ENCODE measurements at places on chromosomes 7 and 10. TPM values are rescaled to one million over a fixed set of nuclear protein-coding genes. Genes with fewer than 3 reads are reported as not detected.
A peak's percentile ranks its signal among the peaks of the same experiment; 100 is the strongest.

- no peak for DNase-seq
- H3K4me1 ChIP-seq: no peaks in the 10 kb centered on the region
- H3K27ac ChIP-seq: no peak overlapping the region
- H3K4me3 ChIP-seq: no peak overlapping the region
These were observed 92.6 kb upstream of the RAB11FIP2 start for GRCh38 chr10:118139321-118139720.

PRR15 gene
- total RNA-seq: 129 TPM

GRCh38 chr10:111472445-111472844 lies 395.6 kb downstream of the ADRA2A start:
- no peaks in the 10 kb centered on the region for H3K36me3 ChIP-seq
- no peak for DNase-seq
- H3K27ac ChIP-seq: no peak overlapping the region
- H3K27me3 ChIP-seq: no peaks in the 10 kb centered on the region
- no peaks in the 10 kb centered on the region for H3K4me1 ChIP-seq

CBLL1 gene
- total RNA-seq: 21.5 TPM

DNA sequence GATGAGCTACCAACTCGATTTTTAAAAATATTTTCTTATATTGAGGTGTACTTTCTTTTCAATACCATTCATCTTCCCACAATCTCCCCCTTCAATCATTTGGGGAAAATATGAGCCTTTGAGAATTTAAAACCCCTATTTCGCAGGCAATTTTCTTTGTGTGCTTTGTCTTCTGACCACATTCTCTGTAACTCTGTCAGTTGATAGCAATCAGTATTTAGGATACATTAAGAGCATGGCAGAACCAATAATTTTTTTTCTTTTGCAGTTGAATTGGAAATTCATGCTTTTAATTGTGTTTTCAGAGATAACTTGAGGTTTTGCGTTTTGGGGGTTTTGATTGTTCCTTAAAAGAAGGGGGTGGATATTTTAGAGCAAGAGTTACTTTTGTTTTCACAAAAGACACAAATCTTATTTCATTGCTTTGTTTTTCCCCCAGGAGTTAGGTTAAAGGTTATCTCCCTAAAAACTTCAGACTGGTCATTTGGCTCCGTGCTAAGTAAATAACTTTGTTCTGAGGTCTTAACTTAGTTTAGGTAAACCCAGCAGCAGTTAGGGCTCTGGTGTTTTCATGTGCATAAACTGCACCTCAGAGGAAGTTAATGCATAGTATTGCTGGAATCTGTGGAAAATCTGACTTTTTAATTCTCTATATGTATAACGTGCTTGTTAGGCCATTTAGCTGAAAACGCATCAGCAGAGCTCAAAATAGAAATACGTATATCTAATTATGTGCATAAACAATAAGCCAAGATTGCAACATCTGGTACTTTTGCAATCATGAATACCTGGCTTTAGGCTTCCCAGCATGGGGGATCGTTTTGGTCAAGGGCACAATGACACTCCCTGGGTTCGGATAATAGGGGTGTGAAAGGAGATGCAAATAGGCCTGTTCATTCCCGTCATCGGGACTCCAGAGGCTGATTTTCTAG lies 676.4 kb upstream of the ANKRD30A start:
- H3K4me3 ChIP-seq: no peak overlapping the region
- no peak overlapping the region for H3K27ac ChIP-seq
- H3K4me1 ChIP-seq: no peaks in the 10 kb centered on the region
- H3K27me3 ChIP-seq: no peaks in the 10 kb centered on the region
- no peak for DNase-seq

- no peaks in the 10 kb centered on the region for H3K27me3 ChIP-seq
- H3K36me3 ChIP-seq: no peaks in the 10 kb centered on the region
- H3K4me1 ChIP-seq: no peaks in the 10 kb centered on the region
- H3K4me3 ChIP-seq: no peak overlapping the region
These were observed 42.5 kb downstream of the CCDC71L start for GRCh38 chr7:106618480-106618879.

- H3K27me3 ChIP-seq: no peaks in the 10 kb centered on the region
- H3K36me3 ChIP-seq: no peaks in the 10 kb centered on the region
- H3K4me3 ChIP-seq: no peak overlapping the region
- H3K27ac ChIP-seq: no peak overlapping the region
- no peaks in the 10 kb centered on the region for H3K4me1 ChIP-seq
- DNase-seq: no peak
These were observed 95.5 kb upstream of the GTF2I start for GRCh38 chr7:74561898-74562613.

DNA sequence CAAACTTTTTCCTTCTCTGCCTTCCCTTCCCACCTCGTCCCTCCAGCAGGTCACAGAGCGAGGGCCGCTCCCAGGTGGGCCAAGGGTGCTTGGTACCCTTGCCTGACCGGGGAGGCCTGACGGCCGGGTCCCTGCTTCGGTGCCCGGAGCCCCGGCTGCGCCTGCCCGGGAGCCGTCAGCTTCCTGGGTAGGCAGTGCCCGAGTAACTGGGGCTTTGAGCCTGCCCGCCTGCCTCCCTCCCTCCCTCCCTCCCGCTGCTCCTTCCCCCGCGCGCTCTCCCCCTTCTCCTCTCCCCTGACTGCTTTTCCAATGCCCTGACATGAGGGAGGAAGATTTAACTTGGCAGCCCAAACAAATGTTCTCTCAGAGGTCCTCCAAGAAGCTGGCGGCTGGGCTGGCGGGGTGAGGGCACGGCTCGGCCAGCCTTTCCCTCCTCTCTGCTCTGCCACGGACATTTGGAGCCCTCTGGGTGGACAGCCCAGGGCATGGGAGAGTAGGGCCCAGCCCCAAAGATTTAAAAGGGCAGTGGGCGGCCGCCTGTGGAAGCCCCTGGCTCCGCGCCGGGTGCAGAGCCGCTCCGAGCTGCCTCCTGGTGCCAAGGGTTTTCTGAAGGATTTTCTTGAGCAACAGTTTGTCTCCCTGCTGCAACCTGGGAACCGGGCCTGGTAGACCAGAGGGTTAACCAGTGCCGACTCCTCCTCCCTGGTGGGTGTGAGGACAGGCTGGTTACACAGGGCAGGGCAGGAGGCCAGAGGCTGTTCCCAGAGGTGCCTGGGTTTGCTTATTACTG lies 2.0 kb downstream of the ZMIZ1 start:
- H3K27ac ChIP-seq: peak overlapping the region; percentile 99
- DNase-seq: peak; percentile 95
- peaks cover 34% of the 10 kb centered on the region for H3K4me1 ChIP-seq
- no peaks in the 10 kb centered on the region for H3K27me3 ChIP-seq
- H3K36me3 ChIP-seq: no peaks in the 10 kb centered on the region

- no peaks in the 10 kb centered on the region for H3K36me3 ChIP-seq
- no peak overlapping the region for H3K27ac ChIP-seq
- no peaks in the 10 kb centered on the region for H3K4me1 ChIP-seq
- no peaks in the 10 kb centered on the region for H3K27me3 ChIP-seq
These were observed 501.2 kb downstream of the PARD3 start for GRCh38 chr10:34313888-34314287.

ABCB1 gene
- total RNA-seq: 22.2 TPM

- H3K27ac ChIP-seq: peak overlapping the region; percentile 68
- H3K4me3 ChIP-seq: no peak overlapping the region
- H3K36me3 ChIP-seq: no peaks in the 10 kb centered on the region
- DNase-seq: no peak
- peaks cover 7% of the 10 kb centered on the region for H3K4me1 ChIP-seq
These were observed 13.5 kb downstream of the MYOF start for GRCh38 chr10:93468461-93469213.

IKZF1 gene
- total RNA-seq: 4.9 TPM

GDF2 gene
- total RNA-seq: not detected

DNA sequence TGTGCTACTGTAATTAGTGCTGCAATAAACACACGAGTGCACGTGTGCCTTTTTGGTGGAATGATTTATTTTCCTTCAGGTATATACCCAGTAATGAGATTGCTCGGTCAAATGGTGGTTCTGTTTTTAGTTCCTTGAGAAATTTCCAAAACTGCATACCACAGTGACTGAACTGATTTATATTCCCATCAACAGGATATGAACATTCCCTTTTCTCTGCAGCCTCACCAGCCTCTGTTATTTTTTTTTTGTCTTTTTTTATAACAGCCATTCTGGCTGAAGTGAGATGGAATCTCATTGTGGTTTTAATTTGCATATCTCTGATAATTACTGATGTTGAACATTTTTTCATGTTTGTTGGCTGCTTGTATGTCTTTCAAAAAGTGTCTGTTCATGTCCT lies 922.9 kb upstream of the LRRN3 start:
- H3K36me3 ChIP-seq: no peaks in the 10 kb centered on the region
- DNase-seq: no peak
- H3K4me3 ChIP-seq: no peak overlapping the region
- no peaks in the 10 kb centered on the region for H3K4me1 ChIP-seq
- no peaks in the 10 kb centered on the region for H3K27me3 ChIP-seq

NOS3 gene
- 4.2 TPM for total RNA-seq

GRCh38 chr10:74586088-74586585 lies 240.3 kb upstream of the KAT6B start:
- no peak overlapping the region for H3K27ac ChIP-seq
- no peaks in the 10 kb centered on the region for H3K36me3 ChIP-seq
- no peak overlapping the region for H3K4me3 ChIP-seq

- H3K27me3 ChIP-seq: no peaks in the 10 kb centered on the region
- no peak overlapping the region for H3K27ac ChIP-seq
- no peaks in the 10 kb centered on the region for H3K4me1 ChIP-seq
- H3K36me3 ChIP-seq: no peaks in the 10 kb centered on the region
These were observed 15.9 kb upstream of the CD36 start for GRCh38 chr7:80622541-80622940.

DNA sequence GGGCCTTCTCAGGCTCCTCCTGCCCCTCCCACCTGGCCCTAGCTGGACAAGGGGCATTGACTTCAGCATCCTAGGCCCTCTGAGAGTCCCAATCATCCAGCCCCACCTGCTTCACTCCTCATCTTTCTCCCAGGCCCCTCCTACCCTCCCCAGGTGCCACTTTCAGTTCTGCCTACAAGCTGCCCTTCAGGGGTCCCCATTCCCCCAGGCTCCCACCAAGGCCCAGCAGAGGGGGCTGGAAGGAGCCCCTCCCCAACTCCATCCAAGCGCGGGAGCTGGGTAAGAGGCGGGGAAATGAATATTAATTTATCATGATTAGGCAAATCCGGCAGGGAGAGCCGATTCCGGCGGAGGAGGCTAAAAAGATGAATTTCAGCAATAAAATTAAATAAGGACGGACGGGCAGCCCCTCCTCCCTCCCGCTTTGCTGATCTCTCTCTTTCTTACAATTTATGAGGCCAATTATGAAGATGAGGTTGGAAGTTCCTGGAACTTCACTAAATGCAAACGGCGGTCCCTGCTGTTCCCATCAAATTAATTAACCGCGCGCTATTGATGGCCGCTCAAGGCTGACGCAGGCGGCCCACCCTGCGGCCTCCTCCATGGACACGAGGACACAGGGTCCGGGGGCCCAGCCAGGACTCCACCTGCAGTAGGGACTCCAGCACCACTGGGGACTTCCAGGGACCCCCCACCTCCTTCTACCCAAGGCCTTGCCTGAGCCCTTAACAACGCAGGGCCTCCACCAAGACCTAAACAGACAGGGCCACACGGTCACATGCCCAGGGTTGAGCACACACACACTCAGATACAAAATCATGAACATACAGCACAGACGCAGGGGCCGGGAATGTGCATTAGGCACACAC lies 13.9 kb downstream of the POLL start:
- H3K27ac ChIP-seq: no peak overlapping the region
- no peak for DNase-seq
- peaks cover 8% of the 10 kb centered on the region for H3K27me3 ChIP-seq
- no peak overlapping the region for H3K4me3 ChIP-seq

FZD1 gene
- total RNA-seq: 9.8 TPM

- H3K27me3 ChIP-seq: no peaks in the 10 kb centered on the region
- no peak overlapping the region for H3K4me3 ChIP-seq
- H3K27ac ChIP-seq: no peak overlapping the region
- H3K36me3 ChIP-seq: no peaks in the 10 kb centered on the region
- no peak for DNase-seq
These were observed 48.2 kb upstream of the MNX1 start for GRCh38 chr7:157058701-157059100.

DNA sequence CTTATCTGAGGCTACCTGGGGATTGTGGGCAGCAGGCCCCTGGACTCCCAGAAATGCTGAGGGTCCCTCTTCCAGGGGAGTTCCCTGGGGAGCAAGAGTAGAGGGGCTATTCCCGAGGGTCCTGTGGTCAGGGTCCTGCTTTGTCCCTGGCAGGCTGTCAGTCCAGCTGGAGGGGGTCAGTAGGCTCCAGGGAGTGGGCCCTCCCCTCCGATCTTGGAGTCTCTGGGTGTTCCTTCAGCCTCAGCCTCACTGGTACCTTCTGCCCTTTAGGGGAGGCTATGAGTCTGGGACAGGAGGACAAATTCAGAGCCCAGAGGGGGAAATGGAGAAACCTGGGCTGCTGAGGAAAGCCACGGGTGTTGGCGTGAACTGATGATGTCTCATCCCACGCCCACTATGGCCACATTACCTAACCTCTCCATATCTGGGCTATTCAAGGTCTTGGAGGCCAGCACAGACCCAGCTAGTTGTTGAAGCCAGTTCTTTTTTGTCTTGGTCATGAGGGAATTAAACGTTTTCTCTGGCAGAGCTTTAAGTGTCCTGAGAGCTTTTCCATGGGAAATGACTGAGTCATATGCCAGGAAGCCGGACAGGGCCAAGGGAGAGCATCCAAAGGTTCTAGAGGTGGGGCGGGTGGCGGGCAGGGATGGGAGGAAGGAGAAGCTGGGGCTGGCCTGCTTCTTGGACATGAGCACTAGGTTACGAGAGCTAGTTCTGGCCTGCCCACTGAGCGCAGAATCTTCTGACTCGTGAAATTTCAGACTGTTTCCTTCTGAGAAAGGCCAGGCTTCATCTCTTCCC lies 6.2 kb downstream of the CALHM2 start:
- DNase-seq: peak; percentile 40
- H3K27ac ChIP-seq: no peak overlapping the region
- no peaks in the 10 kb centered on the region for H3K27me3 ChIP-seq
- peaks cover 4% of the 10 kb centered on the region for H3K4me1 ChIP-seq
- no peak overlapping the region for H3K4me3 ChIP-seq

GRCh38 chr10:116526219-116526618 lies 19.5 kb upstream of the PNLIP start:
- H3K4me1 ChIP-seq: no peaks in the 10 kb centered on the region
- H3K27ac ChIP-seq: no peak overlapping the region
- no peak overlapping the region for H3K4me3 ChIP-seq
- no peak for DNase-seq
- no peaks in the 10 kb centered on the region for H3K27me3 ChIP-seq

- H3K27ac ChIP-seq: no peak overlapping the region
- H3K36me3 ChIP-seq: no peaks in the 10 kb centered on the region
- peak; percentile 10 for DNase-seq
- H3K4me1 ChIP-seq: no peaks in the 10 kb centered on the region
These were observed 81.5 kb upstream of the DIP2C start for GRCh38 chr10:770975-771374.

DNA sequence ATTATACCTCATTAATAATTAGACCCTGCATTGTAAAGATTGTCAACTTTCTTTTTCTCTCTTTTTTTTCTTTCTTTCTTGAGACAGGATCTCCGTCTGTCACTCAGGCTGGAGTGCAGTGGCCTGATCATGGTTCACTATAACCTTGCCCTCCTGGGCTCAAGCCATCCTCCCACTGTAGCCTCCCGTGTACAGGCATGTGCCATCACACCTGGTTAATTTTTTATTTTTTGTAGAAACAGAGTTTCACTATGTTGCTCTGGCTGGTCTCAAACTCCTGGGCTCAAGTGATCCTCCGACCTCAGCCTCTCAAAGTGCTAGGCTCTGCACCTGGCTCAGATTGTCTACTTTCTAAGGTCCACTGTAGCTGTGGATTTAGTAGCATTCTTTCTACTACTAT lies 50.7 kb downstream of the MDFIC start:
- no peaks in the 10 kb centered on the region for H3K36me3 ChIP-seq
- no peak overlapping the region for H3K27ac ChIP-seq
- no peaks in the 10 kb centered on the region for H3K4me1 ChIP-seq
- no peak overlapping the region for H3K4me3 ChIP-seq

ZNF679 gene
- not detected for total RNA-seq
